Motor neuron (in vitro differentiated cells): ENCODE measurements at places on chromosomes 1 and 21. TPM values are rescaled to one million over a fixed set of nuclear protein-coding genes. Genes with fewer than 3 reads are reported as not detected.

The TP73 gene
- total RNA-seq = 0.45 and 1.0 TPM in 2 replicates

The RBP7 gene
- not detected in 2 replicates for total RNA-seq

- no peak for ATAC-seq
Observed at GRCh38 chr1:94303005-94303404, 65.6 kb upstream of the ARHGAP29 start.

GRCh38 chr1:1680912-1681273 is 11.7 kb downstream of the SLC35E2B start:
- peak; percentile 26 for ATAC-seq

DNA sequence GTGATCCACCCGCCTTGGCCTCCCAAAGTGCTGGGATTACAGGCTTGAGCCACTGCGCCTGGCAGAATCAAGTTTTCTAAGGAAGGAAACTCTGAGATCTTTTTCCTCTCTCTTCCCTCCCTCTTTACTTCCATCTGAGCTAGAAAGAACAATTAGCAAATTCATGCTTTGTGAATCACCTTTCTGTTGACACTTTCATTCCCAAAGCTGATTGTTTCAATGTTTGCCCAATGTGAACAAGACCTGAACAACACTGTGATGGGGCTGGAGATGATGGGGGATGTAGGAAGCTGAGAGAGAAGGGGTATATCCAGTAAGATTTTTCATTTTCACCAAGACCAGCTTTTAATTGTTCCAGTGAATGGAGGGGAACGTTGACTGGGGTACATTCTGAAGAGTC is 5.7 kb upstream of the TENT5B start:
- no peak for ATAC-seq

DNA sequence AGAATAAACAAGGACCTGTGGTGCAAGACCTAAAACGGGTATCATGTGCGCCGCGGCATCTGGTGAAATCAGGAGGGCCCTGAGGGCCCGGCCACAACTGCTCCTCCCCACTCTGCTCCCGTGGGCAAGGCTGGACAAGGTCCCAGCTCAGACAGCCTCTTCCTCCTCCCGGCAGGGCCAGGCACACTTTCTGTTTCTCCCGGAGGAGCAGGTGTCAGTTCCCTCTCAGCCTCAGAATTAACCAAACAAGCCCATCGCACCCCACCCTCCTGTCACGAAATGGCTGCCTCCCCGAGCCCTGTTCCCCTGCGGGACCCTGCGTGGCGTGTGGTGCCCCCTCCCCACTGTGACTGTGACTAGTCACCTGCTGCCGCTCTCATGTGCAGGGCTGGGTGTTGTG is 15.2 kb downstream of the PTTG1IP start:
- no peak for ATAC-seq

- no peak for ATAC-seq
Observed at GRCh38 chr1:72326494-72326893, 44.2 kb upstream of the NEGR1 start.

The CYP4A11 gene
- 0.18 and 0.21 TPM in 2 replicates for total RNA-seq

DNA sequence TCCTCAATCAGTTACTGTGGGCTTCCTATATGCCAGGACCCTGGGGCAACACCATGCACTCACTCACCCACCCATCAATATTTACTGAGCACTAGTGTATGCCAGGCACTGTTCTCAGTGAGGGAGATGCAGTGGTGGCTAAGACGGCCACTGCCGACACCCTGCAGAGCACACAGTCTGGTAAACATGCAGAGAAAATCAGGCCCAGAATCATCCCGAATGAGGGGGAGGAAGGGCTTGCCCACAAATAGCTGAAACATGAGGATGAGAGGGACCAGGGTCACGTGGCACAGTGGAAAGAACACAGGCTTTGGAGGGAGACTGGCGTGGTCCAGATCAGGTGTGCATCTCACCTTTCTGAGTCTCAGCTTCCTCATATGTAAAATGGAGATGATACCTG is 89.2 kb upstream of the IGSF21 start:
- ATAC-seq = no peak

The FCGR3A gene
- not detected in 2 replicates for total RNA-seq

The KRTAP22-1 gene
- not detected in 2 replicates for total RNA-seq

The KRTAP19-1 gene
- total RNA-seq = 0.76 TPM in 1 of 2 replicates, not detected in the other

- ATAC-seq = no peak
Observed at GRCh38 chr1:61123326-61123725, 41.0 kb downstream of the NFIA start.

The GUCA2B gene
- not detected in 2 replicates for total RNA-seq

DNA sequence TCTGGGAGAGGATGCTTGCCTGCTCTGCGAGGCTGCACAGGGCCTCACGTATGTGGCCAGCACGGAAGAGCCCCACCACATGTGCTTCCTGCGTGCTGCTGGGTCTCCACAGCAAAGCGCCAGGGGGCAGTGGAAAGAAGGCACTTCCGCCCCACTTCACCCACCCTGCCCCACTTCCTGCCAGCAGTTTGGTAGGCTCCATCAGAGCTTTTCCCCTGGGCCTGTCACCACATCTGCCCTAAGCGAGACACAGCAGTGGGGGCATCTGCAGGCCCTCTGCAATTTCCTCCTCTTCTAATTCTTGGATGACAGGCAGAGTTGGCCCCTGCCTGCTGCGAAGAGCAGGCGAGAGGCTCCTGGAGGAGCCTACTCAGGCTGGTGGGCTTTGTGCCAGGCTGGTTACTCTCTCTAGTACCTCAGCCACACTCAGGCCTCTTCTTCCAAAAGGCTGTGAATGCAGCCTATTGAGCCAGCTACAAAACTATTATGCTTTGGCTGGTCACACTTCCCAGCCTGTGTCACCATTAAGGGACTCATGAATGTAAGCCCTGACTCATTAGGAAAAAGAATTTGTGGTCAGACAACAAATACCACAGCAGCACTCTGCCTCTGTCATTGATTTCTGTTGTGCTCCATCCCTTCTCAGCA is 25.0 kb downstream of the CD244 start:
- peak; percentile 31 for ATAC-seq

DNA sequence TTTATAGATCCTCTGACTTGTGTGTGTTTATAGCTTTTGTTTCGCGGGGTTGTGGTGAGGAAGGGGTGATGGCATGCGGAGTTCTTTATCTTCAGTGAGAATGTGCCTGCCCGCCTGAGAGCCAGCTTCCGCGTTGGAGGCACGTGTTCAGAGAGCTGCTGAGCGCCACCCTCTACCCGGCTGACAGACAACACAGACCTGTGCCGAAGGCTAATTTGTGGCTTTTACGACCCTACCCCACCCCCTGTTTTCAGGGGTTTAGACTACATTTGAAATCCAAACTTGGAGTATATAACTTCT is 14.4 kb upstream of the CD101 start:
- no peak for ATAC-seq

The EEIG2 gene
- 2.8 and 6.7 TPM in 2 replicates for total RNA-seq

- peak; percentile 49 for ATAC-seq
Observed at GRCh38 chr1:21716169-21716568, 47.0 kb upstream of the RAP1GAP start.

DNA sequence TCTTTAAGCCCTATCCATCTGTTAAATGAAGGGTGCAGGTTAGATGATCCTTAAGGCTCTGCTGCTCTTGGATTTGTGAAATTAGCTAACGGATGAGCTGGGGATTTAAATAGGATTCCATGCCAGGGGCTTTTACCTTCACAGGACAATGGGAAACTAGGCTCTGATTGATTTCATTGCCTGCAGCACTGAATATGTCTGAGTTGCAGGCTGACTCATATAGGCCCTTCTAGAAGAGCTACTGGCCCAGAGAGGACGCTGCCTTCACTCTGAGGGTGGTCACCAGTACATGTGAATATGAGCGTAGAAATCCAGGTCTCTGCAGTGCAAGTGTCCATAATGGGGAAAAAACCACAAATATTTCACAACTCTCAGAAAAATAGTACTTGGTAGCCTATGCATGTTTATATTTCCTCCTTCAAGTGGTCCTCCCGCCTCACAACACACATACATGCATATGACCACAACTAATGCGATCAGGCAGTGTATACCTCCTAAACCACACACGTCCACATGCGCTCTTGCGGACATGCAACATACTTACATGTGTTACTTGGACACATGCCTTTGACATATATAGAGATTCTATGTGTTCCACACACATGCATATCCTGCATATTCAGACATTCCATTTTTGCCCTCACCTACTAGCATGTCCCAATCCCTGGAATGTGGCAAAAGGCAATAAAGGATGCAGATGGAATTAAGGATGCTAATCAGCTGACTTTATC is 233.8 kb upstream of the JUN start:
- no peak for ATAC-seq

DNA sequence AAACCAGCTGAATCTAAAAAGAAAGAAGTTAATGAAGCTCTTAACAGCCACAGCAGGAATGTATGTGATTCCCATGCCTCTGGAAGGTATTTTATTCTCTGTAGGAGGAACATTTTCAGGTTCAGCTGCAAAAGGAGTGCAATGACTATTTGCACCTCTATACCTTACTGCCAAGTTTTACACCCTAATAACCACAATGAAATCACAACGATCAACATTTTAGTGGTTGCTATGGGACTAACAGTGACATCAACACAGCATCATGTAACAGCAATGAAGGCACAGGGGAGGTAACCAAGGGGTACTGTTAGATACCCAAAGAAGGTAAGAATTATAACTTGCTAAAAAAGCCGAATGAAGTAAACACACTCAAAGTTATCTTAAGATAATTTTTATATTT is 116.3 kb upstream of the HP1BP3 start:
- peak; percentile 39 for ATAC-seq

GRCh38 chr1:229209386-229209785 is 61.5 kb upstream of the RAB4A start:
- no peak for ATAC-seq

- peak; percentile 98 for ATAC-seq
Observed at GRCh38 chr1:159900086-159900680, at the start of gene CFAP45. Gene CFAP45 (minus strand): TSS chr1:159900165. CDS start chr1:159900098, 67 bp downstream.

DNA sequence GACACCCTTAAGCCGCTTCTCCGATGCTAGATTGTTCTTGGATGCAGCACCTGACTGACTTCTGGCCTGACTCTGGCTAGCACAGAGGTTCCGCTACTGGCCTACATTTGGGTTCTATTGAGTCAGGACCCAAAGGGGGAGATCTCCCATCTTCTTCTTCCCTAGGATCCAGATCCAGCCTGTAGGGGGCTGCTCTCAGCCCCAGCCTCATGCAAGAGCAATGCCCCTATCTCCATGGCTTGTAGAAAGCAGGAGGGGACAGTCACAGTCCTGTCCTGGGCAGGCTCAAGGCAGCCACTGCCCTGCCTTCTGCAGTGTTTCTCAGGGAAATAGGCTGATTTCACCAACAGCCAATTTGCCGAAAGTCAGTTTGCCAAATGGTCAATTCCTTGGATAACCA is 6.3 kb upstream of the ADAR start:
- no peak for ATAC-seq

GRCh38 chr1:27335506-27336422 is 6.1 kb upstream of the SYTL1 start:
- no peak for ATAC-seq

The PLA2G2F gene
- total RNA-seq = 0.27 and 0.78 TPM in 2 replicates

The RBM15 gene
- total RNA-seq = 40.8 and 41.7 TPM in 2 replicates
